Sigmoid colon (tissue), 7 donors: ENCODE measurements at places on chromosomes 12 and 14. TPM values are rescaled to one million over a fixed set of nuclear protein-coding genes. Genes with fewer than 3 reads are reported as not detected.

- H3K4me1 ChIP-seq = no peaks in the 10 kb centered on the region
- no peak for DNase-seq
- H3K4me3 ChIP-seq = no peak overlapping the region
Measured at GRCh38 chr14:87186737-87187136, 806.2 kb downstream of the GALC start.

DNA sequence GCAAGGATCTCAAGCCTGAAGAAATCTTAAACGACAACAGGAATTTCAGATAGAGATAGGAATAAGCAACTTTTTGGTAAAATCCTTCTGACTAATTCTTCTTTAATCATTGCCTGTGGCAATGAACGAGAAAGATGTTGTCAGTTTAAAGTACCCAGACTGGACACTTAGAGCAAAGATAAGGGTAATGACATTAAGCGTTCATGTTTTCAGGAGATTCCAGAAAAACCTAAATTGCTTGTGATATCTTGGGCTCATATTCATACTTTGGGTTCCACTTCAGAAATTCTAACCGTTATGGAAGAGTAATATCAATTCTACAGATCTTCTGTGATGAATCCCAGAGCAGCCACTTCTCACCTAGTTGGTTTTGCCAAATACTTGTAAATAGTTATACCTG lies 73.7 kb upstream of the RHOJ start:
- no peak for DNase-seq
- no peaks in the 10 kb centered on the region for H3K36me3 ChIP-seq
- H3K27ac ChIP-seq = no peak overlapping the region
- H3K4me1 ChIP-seq = no peaks in the 10 kb centered on the region
- H3K27me3 ChIP-seq = no peaks in the 10 kb centered on the region
- no peak overlapping the region for H3K4me3 ChIP-seq

ARMH4 gene
- total RNA-seq = 5.0 TPM

CACNA1C gene
- 213 TPM for total RNA-seq
